ENCODE measurements at places on chromosomes 11 and 22.

GRCh38 chr11:76772100-76772782 lies 10.9 kb upstream of the TSKU start:
- no peak for DNase-seq

- DNase-seq = no peak
These were observed 1.1 kb upstream of the EXT2 start for GRCh38 chr11:44094260-44094868.

DNA sequence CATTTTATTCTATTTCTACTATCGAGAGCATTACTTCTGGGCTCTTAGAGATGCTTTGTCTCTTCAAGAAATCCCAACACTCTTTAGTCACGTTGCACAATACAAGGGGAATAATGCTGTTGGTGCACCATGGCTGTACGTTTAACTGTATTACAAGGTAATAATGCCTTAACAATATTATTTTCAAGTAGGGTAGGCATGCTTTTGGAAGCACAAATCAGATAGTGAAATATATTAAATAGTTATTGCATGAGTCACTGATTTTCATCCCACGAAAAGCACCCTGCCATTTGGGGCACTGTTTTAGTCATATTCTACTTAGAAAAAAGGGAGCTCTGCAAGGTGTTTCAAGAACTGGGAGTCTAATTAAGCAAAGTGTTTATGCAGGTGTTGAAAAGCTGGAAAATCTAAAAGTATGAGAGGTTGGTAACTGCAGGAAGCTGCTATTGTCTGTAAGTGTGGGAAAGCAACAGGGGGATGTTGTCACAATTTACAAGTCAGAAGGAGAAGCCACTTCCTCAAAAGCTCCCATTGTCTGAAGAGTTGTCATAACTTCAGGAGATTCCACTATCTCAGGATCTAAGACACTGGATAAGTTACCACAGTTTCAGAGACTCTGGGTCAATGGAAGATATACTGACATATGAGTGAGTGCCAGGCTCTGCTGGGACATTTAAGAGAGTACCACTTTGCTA lies 218.2 kb downstream of the JRKL start:
- no peak for DNase-seq

GRCh38 chr11:45102810-45103621 lies 43.4 kb upstream of the PRDM11 start:
- DNase-seq = no peak

DNA sequence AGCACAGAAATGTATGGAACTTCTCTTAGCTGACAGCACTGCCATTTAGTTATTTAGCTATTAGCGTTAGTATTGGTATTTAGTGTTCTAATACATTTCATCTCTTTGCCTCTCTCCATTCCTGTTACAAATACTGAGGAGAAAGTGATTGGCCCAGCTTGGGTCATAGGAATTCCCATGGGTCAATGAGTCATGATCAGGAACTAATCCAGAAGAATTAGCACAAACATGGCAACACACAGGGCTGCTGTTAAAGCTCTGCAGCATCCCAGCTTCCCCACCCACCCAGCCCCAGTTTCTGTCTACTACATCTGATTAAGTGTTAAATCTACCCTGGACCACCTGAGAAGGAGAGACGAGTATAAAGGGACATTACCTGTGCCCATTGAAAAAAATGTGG lies 36.1 kb downstream of the PDGFD start:
- DNase-seq = no peak

GRCh38 chr11:120911943-120912342 lies 112.0 kb upstream of the TBCEL start:
- DNase-seq = no peak

Data from mesenteric fat pad (tissue), 1 donor.